Activated T-cell treated with anti-CD3 and anti-CD28 coated beads for 4 hours (primary cell): ENCODE measurements at places on chromosomes 2 and 18.

GRCh38 chr2:6352247-6352646 lies 513.5 kb downstream of the CMPK2 start:
- no peak for DNase-seq

GRCh38 chr18:22681908-22682307 lies 251.2 kb upstream of the RBBP8 start:
- no peak for DNase-seq

- DNase-seq = no peak
Measured at GRCh38 chr2:241909769-241910168, 40.2 kb downstream of the RTP5 start.

- no peak for DNase-seq
Measured at GRCh38 chr2:121746071-121746578, 9.3 kb upstream of the TSN start.

DNA sequence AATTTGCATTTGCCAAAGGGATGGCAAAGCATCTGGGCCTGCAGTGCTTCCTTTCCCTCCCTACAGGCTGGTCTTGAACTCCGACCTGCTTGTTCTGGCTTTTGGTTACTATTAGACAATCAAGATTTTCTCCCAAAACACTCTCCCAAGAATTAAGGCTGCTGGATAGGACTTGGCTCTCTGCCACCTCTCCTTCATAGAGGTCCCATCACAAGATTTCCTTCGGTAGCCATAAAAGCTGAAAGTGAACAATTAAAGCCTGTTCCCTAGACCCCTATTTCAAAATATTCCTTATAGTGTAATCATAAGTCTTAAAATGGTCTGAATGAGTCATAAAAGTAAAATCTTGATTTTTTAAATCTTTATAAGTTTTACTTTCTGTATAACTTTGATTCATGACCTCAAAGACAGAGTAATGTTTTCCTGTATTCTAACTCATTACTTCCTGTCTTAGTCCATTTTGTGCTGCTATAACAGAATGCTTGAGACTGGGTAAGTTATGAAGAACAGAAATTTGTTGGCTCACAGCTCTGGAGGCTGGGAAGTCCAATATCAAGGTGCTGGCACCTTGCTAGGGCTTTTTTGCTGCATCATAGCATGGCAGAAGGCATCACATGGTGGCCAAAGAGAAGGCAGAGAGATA lies 37.8 kb upstream of the TNP1 start:
- DNase-seq = no peak

- DNase-seq = no peak
Measured at GRCh38 chr2:25700221-25700660, 26.9 kb upstream of the DTNB start.

- no peak for DNase-seq
Measured at GRCh38 chr18:38362286-38362792, 796.7 kb upstream of the CELF4 start.

DNA sequence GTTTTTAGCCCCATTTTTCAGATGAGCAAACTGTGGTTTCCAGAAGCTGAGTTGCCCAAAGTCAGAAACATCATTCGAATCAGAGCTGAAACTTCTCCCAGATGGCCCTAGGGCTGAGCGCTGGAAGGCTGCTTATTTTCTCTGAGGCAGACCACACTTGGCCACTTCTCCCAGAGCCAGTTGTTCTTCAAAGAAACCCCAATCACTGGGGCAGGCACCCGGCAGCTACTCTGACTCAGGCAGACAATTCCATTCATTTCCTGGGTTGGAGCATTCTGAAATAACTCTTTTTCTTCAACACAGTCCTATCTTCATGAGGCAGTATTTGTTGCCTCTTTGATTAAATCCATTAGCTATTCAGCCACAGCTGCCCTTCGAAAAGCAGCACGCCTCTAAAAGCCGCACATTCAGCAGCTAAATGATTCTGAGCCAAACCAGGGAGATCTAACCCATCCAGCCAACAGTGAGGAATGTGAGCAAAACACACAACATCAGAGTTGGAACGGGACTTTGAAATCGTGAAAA lies 40.9 kb downstream of the LRATD1 start:
- no peak for DNase-seq

DNA sequence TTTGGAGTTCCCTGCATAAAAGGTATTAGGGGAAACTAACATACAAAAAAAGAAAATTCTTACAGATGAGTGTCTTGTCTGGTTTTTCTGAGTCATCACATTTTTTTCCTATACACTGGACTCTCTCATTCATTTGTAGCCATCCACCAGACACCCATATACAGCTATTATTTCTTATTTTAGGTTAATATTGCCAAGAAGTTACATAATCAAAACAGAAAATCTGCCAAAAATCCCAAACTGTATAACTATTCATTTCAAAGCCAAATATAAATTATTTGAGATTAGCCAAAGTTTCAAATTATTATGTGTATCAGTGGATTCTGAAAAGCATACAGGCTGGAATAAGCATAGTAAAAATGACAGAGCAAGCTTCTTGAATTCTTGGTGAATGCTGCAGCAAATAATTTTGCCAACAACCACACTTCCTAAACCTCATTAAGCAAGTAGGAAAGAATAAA lies 191.2 kb downstream of the NCKAP5 start:
- no peak for DNase-seq

DNA sequence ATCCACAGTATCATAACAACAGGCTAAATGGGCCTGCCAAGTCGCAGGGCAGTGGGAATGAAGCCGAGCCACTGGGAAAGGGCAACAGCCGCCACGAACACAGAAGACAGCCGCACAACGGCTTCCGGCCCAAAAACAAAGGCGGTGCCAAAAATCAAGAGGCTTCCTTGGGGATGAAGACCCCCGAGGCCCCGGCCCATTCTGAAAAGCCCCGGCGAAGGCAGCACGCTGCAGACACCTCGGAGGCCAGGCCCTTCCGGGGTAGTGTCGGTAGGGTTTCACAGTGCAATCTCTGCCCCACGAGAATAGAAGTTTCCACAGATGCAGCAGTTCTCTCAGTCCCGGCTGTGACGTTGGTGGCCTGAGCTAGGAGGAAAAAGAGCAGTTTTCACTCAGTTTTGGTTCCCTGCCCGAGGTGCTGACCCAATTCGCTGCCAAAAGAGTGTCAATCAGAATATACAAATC lies 32.2 kb downstream of the KCTD18 start:
- DNase-seq = no peak

GRCh38 chr2:42844901-42845821 lies 52.8 kb upstream of the HAAO start:
- no peak for DNase-seq

DNA sequence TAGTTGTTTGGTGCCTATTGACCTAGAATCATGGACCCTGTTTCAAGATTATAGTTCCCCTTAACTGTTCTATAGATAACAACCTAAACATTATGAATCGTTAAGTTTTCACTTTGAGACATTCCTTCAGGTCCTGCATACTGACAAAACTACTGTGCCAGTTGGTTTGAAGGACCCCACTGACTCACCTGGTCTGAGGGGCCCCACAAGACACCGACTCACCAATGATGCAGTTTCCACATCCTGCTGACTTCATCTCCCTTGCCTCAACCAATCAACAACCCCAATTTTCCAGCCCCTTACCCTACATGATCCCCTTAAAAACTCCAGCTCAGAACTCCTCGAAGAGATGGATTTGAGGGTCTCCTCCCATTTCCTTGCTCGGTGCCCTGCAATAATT lies 89.6 kb upstream of the CCDC141 start:
- DNase-seq = no peak

- peak; percentile 44 for DNase-seq
Measured at GRCh38 chr2:196234672-196235071, 63.3 kb upstream of the STK17B start.

- no peak for DNase-seq
Measured at GRCh38 chr2:233081232-233081730, 21.1 kb downstream of the INPP5D start.

GRCh38 chr18:58639751-58640427 lies 11.0 kb upstream of the ALPK2 start:
- DNase-seq = no peak

GRCh38 chr2:47811668-47812067 lies 28.7 kb downstream of the MSH6 start:
- DNase-seq = no peak

- no peak for DNase-seq
Measured at GRCh38 chr2:226508005-226508404, 291.6 kb downstream of the IRS1 start.

- DNase-seq = no peak
Measured at GRCh38 chr18:9988665-9989064, 74.8 kb downstream of the VAPA start.

- DNase-seq = no peak
Measured at GRCh38 chr2:215695861-215696260, 260.0 kb upstream of the FN1 start.

GRCh38 chr18:24983566-24984139 lies 368.3 kb downstream of the ZNF521 start:
- no peak for DNase-seq

- no peak for DNase-seq
Measured at GRCh38 chr18:63427558-63427957, 5.3 kb upstream of the VPS4B start.

- DNase-seq = no peak
Measured at GRCh38 chr2:2850859-2851258, 519.8 kb upstream of the MYT1L start.

GRCh38 chr2:17199741-17200140 lies 318.5 kb downstream of the RAD51AP2 start:
- no peak for DNase-seq

DNA sequence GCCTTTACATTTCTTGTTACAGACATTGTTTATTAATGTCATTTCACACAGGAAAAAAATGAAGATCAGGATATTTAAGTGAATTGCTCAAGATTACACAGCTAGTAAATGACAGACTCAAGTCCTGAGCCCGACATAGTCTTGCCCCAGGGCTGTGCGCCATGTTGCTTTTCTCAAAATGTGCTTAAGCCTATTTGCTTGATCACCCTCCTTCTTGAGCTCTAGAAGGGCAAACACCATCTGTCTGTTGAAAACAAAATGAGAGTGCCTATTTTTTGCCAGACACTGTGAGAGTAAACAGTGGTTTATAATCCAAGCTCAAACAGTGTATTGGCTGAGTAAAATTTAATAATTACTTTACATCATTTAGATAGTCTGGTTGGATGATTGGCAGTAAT lies 34.8 kb upstream of the HNMT start:
- no peak for DNase-seq

GRCh38 chr2:128876986-128877983 lies 558.6 kb upstream of the HS6ST1 start:
- no peak for DNase-seq

DNA sequence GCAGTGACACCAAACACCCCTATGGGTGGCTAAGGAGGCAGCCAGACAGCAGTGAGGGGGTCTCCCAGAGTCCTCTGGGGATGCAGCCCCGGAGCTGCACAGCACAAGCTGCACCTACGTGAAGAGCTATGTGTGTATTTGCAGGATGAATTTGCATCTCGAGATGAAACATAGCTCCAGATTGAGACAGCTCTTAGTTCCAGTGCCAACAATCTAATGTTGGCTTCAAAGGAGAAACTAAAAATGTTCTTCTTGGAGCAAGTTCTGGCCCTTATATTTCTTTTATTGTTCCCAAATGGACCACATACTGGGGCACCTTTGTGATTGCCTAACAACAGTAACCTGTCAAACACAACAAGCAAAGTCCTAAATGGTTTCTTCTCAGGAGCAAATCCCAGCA lies 233.9 kb downstream of the SLC4A3 start:
- DNase-seq = no peak

DNA sequence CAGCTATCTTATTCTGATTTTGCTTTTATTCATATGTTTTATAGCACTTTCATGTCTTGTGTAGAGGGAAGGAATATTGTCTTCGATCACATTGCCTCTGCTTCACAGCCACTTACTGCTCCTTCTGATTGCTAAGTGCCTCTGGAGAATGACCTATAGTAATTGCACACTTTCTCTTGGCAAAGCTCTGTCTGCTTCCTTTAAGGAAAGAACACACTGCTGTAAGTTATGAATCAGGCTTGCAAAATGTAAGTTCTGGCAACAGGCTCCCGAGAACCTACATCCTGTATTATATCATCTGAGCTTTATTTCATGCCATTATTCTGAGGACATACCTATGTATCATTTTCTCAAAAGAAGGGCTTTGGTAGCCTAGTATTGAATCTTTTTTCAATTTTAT lies 170.7 kb downstream of the ZNF804A start:
- no peak for DNase-seq

DNA sequence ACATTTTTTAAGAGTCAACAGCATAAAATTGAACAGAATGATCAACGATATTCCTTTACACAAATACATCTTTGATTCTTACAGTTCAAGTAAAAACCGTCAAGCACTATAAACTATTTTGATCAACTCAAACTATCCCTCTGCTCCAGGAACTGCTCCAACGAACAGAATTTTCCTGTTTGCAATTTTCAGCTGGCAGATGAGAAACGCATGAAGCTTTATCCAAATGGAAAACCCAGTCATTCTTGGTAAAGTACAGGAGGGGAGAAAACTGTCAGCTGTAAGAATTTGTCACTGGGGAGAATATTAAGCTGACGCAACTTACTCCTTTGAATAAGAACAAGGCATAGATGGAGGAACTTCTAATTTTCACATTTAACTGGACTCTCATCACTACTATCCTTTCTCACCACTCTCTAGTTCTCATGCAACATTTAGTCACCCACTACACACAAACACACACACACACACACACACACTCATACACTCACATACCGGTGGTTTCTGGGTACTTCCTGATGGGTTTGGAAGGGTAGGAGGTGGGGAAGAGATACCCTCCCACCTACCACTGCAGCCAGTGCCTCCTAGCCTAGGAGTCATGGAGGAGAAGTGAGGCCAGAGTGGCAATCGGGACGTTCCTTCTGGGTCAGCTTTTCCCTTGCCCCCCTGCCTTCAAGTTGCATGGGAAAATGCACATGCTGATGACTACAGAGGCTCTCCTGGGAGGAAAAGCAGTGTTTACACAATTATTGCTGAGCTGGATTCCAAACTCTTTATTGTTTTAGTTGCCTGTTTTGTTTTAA lies 54.0 kb upstream of the SPATS2L start:
- no peak for DNase-seq

DNA sequence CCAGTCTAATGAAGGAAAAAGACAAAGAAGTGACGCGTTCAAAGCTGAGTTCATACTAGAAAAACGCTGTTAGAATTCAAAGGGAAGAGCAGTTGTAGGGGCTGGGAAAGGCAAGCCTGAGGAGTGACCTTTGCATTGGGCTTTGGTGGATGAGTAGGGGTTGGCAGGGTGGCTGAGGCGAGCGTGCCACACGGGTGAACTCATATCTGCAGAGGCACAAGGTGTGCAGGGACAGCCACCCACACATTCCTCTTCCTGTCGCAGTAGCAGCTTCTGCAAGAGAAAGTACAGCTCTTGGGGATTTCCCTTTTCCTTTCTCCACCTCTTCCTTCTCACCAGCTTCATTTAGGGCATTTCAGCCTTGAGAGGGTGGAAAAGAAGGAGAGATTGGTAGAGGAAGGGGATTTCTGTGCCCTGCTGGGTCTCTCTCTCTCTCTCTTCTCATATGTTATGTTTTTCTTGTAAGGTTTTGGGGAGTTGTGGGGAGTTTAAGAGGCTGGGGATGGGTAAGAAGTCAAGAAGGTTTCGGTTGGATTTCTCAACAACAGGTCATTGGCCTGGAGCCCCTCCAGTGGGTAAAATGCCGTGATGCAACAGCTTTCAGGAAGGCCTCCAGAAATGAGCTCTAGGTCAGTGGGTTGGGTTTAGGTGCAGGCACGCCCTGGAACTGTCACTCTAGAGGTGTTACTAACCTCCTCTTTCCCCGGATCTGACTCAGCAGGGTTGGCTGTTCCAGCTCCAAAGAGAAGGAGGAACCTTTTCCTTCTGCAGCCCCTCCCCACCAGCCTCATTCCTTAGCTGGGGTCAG lies 40.1 kb downstream of the ODC1 start:
- peak; percentile 42 for DNase-seq

- DNase-seq = no peak
Measured at GRCh38 chr18:58335223-58335622, 291.2 kb downstream of the NEDD4L start.
